Esophagus mucosa (tissue), 1 donor: ENCODE measurements at places on chromosomes 12 and 14. TPM values are rescaled to one million over a fixed set of nuclear protein-coding genes. Genes with fewer than 3 reads are reported as not detected.

- ATAC-seq, result no peak
Measured at GRCh38 chr12:24697769-24698168, 251.1 kb downstream of the BCAT1 start.

The LTBP2 gene
- 14.4 TPM for total RNA-seq

DNA sequence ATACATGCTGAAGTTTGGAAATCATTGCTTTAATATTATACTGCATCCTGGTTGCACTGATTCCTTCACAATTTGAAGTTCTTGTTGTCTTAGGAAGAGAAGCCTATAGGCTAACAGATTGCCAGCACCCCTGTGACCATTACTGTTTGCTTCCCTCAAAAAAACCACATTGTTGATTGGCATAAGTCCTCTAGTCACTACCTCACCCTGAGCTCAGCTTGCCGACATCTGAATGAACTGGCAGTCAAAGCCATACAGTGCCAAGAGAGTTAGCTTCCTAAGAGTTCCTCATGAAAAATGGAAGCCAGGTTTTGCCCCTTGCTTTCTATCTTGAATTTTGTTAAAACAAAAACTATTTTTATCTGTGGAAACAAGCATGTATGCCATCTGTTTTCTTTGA, 276.1 kb downstream of the SYT1 start:
- ATAC-seq, result no peak

DNA sequence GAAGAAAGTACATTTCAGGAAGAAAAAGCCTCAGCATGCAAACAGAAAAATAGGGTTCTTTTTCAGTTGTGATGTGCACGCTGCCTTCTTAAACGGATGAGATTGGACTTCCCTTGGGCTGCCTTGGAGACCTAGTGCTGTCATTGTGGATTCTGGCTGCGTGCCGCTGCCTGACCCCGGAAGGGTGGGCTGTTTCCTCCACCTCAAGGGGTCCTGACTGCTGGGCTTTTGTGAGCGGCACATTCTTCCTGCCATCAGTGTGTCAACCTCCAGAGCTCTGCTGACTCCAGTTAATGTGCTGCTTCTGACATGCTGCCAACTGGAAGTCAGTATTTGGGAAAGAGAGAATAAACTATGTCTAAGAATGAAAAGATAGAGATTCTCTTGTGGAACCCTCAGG, 25.1 kb downstream of the CCNK start:
- ATAC-seq, result no peak

The HOTAIR gene
- total RNA-seq, result not detected

- no peak for ATAC-seq
Measured at GRCh38 chr14:61866932-61867920, 105.0 kb downstream of the SNAPC1 start.

- no peak for ATAC-seq
Measured at GRCh38 chr14:99081156-99081765, 190.7 kb downstream of the BCL11B start.

GRCh38 chr12:119547001-119547400, 46.6 kb upstream of the TMEM233 start:
- ATAC-seq, result no peak

The PPP1R1A gene
- total RNA-seq, result not detected

The RNASE1 gene
- 8.6 TPM for total RNA-seq

GRCh38 chr12:60494244-60494643, 898.4 kb downstream of the SLC16A7 start:
- ATAC-seq, result peak; percentile 46

The DACT1 gene
- total RNA-seq, result 0.32 TPM

The C14orf132 gene
- total RNA-seq, result 3.7 TPM

- ATAC-seq, result no peak
Measured at GRCh38 chr12:43288671-43289425, 263.2 kb downstream of the ADAMTS20 start.

The TEX52 gene
- total RNA-seq, result not detected

- ATAC-seq, result no peak
Measured at GRCh38 chr12:101777485-101777884, 38.2 kb upstream of the SYCP3 start.

DNA sequence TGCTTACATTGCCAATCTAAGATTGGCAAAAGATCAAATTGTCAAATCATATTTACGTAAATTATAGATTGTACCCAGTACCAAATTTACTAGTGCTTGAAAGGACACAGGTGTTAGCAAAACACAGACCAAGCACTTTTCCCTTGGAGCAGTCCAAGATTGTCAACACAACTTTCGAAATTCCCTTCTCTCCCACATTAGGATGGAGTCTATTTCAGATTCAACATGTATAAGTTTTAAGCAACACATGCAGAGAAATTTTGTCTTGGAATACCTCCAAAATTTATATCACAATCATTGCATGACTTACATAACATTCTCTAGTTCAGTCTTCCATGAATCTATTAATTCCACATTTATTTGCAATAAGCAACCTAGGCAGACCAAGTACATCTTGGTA, 74.9 kb upstream of the SLCO1C1 start:
- no peak for ATAC-seq

GRCh38 chr12:42953021-42953420, 363.5 kb upstream of the PRICKLE1 start:
- no peak for ATAC-seq
